ENCODE measurements at places on chromosomes 3 and 15. TPM values are rescaled to one million over a fixed set of nuclear protein-coding genes. Genes with fewer than 3 reads are reported as not detected.

GRCh38 chr15:87419344-87419743, 837.2 kb downstream of the NTRK3 start:
- no peak for DNase-seq
- peaks cover 3% of the 10 kb centered on the region for H3K27me3 ChIP-seq
- no peak overlapping the region for H3K4me3 ChIP-seq
- H3K27ac ChIP-seq, result no peak overlapping the region
- no peaks in the 10 kb centered on the region for H3K4me1 ChIP-seq

- H3K4me3 ChIP-seq, result no peak overlapping the region
- no peaks in the 10 kb centered on the region for H3K27me3 ChIP-seq
- no peaks in the 10 kb centered on the region for H3K36me3 ChIP-seq
- peaks cover 22% of the 10 kb centered on the region for H3K4me1 ChIP-seq
- no peak overlapping the region for H3K27ac ChIP-seq
Measured at GRCh38 chr3:79249701-79250100, 518.1 kb downstream of the ROBO1 start.

GRCh38 chr3:156483426-156483825, 71.5 kb downstream of the SSR3 start:
- H3K4me1 ChIP-seq, result peaks cover 1% of the 10 kb centered on the region
- DNase-seq, result no peak
- no peaks in the 10 kb centered on the region for H3K27me3 ChIP-seq
- no peak overlapping the region for H3K27ac ChIP-seq
- H3K36me3 ChIP-seq, result no peaks in the 10 kb centered on the region
- H3K4me3 ChIP-seq, result no peak overlapping the region

- no peak overlapping the region for H3K27ac ChIP-seq
- no peaks in the 10 kb centered on the region for H3K36me3 ChIP-seq
- H3K4me3 ChIP-seq, result no peak overlapping the region
- peaks cover 23% of the 10 kb centered on the region for H3K27me3 ChIP-seq
- peaks cover 9% of the 10 kb centered on the region for H3K4me1 ChIP-seq
Measured at GRCh38 chr3:141225939-141226338, 5.7 kb upstream of the PXYLP1 start.

The TMCO5A gene
- total RNA-seq, result not detected

DNA sequence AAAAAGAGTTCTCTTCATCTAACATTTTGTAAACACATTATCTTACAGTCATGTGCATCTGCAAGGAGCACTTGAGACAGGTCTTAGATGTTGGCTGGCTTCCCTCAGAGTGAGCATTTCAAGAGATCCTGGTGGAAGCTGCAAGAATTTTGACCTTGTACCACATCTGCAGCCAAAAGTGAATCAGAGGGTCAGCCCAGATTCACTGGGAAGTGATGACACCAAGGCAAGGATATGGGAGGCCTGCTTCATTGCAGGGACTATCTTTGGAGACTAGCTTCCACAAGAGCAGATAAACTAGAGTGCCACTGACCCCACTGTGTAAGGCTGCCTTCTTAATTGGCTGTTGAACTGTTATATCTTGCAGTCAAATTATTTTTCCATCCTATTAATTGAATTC, 21.3 kb upstream of the GADL1 start:
- peaks cover 4% of the 10 kb centered on the region for H3K27me3 ChIP-seq
- H3K36me3 ChIP-seq, result no peaks in the 10 kb centered on the region
- no peak overlapping the region for H3K27ac ChIP-seq
- H3K4me1 ChIP-seq, result peaks cover 4% of the 10 kb centered on the region
- H3K4me3 ChIP-seq, result no peak overlapping the region
- no peak for DNase-seq

DNA sequence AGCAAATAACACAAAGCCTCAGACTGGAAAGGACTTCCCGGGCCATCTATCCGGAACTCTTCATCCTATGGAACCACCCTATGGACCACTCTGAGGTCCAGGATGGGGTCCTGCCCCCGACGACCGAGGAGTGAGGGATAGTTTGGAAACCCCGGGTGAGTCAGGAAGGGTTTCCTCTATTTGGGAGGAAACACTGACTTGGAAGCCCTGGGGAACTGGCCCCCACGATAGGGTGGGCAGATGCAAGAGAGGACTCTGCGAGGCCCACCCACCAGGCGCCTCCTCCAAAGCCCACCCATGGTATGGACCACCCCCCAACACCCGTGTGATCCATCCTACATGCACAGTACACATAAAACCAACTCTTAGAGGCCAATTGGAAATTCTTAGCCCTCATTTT, 69.4 kb downstream of the CPN2 start:
- no peak for DNase-seq
- H3K4me3 ChIP-seq, result no peak overlapping the region
- H3K36me3 ChIP-seq, result no peaks in the 10 kb centered on the region
- peaks cover 14% of the 10 kb centered on the region for H3K27me3 ChIP-seq
- H3K27ac ChIP-seq, result no peak overlapping the region
- peaks cover 10% of the 10 kb centered on the region for H3K4me1 ChIP-seq

The GOLGA6L10 gene
- total RNA-seq, result 9.5 TPM
